A549 treated with Hydrocortisone at 1 μM for 4 hours (cell line): ENCODE measurements at places on chromosomes 2 and 18. TPM values are rescaled to one million over a fixed set of nuclear protein-coding genes. Genes with fewer than 3 reads are reported as not detected.

Gene FEV
- not detected in 5 replicates for total RNA-seq

Gene RNF25
- 44.9 to 50.7 TPM (median 47.7 TPM) in 5 replicates for total RNA-seq

Gene E2F6
- 23.8 to 29.8 TPM (median 25.1 TPM) in 5 replicates for total RNA-seq

Gene CCDC138
- total RNA-seq, result 6.5 to 9.5 TPM (median 7.8 TPM) in 5 replicates
